ENCODE measurements at places on chromosomes 6 and 20. TPM values are rescaled to one million over a fixed set of nuclear protein-coding genes. Genes with fewer than 3 reads are reported as not detected.

- DNase-seq, result peak; percentile 17
These were observed 2.3 kb downstream of the BMP6 start for GRCh38 chr6:7727946-7728854.

- DNase-seq, result no peak
These were observed 411.8 kb downstream of the SYNE1 start for GRCh38 chr6:152225241-152225934.

DNA sequence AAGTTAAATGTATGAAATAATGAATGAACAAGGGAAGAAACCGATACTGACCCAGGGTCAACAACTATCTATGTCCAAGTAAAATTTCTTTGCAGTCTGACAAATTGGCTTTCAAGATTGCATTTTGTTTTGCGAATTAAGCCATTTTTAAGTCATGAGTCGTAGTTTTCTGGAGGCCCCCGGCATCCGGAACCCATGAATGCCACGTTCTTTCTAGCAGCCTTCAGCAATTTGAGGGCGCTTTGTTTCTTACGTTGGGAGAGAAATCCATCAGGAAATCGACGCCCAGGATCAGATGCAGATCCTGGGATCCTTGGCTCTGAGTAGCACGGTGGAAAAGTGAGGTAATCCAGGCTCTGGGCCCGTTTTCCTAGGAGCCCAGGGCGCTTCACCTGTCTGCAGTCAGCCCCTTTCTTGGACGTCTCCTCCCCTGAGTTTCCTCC is 309 bp upstream of the ABRACL start:
- DNase-seq, result no peak

GRCh38 chr6:63708631-63709030 is 73.0 kb downstream of the PHF3 start:
- no peak for DNase-seq

DNA sequence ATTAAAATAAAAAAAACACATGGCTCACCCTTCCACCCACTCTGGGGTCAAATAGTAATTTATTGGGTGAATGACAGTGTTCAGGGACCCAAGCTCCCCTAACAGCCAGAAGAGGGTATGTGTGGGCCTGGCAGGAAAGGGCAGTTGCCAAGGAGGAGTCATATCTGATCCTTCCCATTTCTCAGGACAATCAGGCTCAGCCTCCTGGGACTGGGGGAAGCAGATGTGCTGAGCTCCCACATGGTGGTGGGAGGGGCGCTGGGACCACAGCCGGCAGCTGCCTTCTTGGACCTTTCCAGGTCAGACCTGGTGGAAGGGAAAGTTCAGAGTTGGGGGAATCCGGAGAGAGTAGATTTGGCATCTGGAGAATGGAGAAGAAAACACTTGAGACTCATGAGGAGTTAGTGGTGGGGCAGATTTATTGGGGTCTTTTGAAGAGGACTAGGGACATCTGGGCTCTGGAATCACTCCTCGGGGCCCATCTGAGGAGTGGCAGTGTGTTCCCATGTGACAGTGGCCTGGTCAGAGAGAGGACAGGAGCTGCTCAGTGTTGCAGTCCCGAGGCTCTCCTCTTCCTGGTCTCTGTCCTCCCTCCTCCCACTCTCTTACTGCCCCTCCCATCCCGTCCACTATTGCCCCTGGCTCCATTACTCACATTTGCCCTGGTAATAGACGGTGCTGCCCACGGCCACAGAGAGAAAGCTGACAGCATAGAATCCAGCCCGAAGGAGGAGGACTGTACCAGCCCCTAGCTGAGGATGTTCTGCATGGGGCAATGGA is 3.0 kb downstream of the LST1 start:
- no peak for DNase-seq

- peak; percentile 70 for DNase-seq
These were observed 133.3 kb downstream of the ELOVL4 start for GRCh38 chr6:79813854-79814709.

DNA sequence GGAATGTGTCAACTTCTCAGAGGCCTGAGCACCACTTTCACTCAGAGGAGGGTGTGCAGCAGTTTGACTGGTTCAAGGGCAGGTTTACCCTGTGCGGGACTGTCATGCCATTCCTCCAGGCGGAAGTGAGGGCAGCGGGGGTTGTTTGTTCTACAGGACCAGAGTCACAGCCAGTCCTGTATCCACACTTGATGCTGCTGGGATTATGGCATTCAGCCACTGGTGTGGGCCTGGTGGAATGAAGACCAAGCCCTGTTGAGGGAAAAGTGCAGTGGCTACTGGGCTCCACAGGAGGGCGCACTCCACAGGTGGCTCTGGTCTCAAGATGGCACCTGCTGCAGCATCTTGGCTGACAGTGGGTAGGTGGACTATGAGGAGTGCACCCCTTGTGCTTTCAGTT is 14.8 kb downstream of the SEMG2 start:
- peak; percentile 5 for DNase-seq

DNA sequence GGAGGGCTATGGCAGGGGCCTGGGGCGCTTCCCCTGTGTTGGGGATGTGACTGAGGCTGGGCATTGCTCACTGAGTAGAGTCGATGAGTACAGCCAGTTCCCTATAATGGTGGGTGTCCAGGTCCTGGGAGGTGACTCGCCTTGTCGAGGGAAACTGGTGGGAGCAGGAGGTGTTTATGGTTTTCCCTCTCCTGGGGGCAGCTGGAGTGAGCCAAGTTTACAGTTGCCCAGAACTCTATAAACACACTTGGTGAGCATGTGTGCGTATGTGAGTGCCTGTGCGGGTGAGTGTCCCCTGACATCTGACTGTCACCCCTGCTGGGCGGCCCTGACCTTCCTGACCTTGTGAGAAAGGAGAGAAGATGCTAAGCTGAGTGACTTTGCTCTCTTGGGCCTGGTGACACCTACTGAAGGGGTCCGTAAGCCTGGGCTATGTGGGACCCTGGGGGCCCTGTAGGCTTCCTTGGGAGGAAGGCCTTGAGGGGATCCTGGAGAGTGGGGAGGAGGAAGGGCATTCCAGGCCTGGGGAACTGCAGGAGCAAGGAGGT is 65.9 kb downstream of the VEGFA start:
- DNase-seq, result no peak

DNA sequence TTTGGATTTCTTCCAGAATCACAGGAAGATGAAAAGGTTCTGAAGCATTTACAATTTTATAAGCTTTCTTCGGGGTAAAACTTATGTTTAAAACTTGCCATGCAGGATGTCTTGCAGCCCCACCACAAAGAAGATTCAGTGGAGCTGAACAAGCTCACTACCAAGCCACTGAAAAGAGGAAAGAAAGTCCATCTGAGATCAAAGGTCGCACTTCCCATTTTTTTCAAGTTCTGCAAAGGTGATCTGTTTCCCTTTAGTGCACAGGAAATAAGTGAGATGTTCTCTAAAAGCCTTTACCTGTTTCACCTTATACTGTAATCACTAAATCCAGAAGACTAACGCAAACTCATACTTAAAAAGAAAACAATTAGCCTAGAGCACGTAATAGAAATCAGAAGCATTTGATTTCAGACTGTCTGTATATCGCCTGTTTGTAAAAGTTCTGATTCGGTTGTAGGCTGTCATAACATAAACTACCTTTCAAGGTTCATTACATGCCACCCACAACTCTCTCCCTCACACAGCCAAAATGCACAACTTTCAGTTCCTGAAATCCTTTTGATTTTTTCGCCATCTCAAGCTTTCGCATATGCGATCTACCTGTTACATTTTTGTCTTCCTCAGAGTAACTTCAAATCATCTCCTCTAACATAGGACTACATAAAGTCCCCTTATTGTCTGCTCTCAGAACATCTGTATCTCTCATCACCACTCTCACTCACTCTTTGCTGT is 1.8 kb downstream of the ECHDC1 start:
- no peak for DNase-seq

GRCh38 chr6:167078745-167079144 is 44.2 kb upstream of the CCR6 start:
- DNase-seq, result no peak

Gene SLC22A16
- not detected for total RNA-seq

DNA sequence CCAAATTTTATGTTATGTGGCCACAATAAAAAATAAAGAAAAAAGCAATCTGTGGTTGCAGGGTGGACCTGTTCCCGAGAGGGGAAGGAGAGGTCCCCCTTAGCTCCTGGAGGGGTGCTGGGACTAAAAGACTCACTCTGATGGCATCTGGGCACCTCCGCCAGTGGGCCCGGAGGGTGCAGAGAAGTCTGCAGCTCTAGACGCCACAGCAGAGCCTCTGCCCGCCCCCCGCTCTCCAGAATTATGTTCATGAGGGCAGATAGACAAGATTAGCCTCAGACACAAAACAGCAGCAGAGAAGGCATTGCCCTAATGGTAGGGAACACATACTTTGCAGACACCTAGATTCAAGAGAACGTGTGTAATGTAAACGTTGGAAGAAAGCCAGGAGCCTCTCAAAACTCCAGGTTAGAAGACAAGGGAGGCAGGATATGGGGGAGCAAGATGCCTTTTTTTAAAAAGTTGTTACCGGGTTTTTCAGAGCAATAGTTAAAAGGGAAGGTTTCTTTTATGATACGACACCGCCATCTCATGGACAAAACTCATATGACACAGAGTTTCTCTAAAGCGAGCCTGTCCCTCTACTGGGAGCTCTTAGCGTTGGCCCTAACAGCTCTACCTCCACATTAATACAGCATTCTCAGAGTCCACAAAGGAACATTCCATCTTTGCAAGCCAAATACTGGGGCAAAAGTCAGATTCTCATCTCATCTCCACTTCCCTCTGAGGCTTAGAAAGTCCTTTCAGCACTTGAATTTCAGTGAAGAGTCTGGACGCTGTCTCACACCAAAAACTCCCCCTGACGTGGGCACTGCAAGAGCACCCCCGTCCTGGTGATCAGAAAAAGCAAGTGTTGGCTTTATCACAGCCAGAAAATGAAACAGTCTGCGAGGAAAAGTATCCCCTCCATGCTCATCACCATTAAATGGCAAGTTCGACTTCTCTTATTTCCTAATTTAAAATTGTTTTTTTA is 47.2 kb downstream of the FOXF2 start:
- peak; percentile 71 for DNase-seq

Gene COL11A2
- 2.5 TPM for total RNA-seq

GRCh38 chr20:48215536-48215935 is 430.3 kb upstream of the SULF2 start:
- DNase-seq, result no peak
